NCI-H1436 (cell line): ENCODE measurements at places on chromosomes 5 and 9.

DNA sequence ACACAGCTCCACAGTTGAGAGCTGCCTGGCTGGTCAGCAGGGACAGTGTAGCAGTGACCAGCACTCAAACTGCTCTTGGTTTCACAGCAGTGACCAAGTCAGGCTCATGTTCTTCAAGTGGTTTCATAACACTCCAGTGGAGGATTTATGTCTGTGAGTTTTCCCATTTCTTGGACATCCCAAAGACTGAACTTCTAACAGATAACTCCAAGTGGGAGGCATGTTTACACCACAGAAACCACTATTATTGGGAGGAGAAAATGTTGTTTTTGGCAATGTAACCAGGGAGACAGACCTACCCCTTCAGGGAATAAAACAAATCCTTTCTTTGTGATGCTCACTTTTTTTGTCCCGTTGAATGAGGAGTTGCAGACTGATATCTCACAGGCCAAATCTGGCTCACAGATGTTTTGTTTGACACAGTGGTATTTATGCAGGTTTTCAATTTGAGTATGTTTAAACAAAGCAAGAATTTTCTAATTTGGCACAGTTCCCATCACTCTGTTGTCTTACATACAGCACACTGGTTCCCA, 141.5 kb downstream of the RMI1 start:
- peak; percentile 10 for DNase-seq

- no peak for DNase-seq
Observed at GRCh38 chr9:124202447-124202971, 55.2 kb upstream of the NEK6 start.

DNA sequence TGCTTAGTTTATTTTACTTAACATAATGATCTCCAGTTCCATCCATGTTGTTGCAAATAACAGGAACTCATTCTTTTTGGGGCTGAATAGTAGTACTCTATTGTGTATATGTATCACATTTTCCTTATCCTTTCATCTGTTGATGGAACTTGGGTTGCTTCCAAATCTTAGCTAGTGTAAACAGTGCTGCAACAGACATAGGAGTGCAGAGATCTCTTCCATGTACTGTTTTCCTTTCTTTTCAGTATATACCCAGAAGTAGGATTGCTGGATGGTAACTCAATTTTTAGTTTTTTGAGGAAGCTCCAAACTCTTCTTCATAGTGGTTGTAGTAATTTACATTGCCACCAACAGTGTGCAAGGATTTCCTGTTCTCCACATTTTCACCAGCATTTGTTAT, 138.8 kb upstream of the POC5 start:
- DNase-seq = peak; percentile 14

GRCh38 chr5:168342985-168343384, 51.5 kb downstream of the WWC1 start:
- DNase-seq = no peak

- no peak for DNase-seq
Observed at GRCh38 chr5:61052882-61053281, 107.9 kb downstream of the NDUFAF2 start.

- DNase-seq = no peak
Observed at GRCh38 chr5:8981016-8981415, 564.9 kb downstream of the SEMA5A start.

DNA sequence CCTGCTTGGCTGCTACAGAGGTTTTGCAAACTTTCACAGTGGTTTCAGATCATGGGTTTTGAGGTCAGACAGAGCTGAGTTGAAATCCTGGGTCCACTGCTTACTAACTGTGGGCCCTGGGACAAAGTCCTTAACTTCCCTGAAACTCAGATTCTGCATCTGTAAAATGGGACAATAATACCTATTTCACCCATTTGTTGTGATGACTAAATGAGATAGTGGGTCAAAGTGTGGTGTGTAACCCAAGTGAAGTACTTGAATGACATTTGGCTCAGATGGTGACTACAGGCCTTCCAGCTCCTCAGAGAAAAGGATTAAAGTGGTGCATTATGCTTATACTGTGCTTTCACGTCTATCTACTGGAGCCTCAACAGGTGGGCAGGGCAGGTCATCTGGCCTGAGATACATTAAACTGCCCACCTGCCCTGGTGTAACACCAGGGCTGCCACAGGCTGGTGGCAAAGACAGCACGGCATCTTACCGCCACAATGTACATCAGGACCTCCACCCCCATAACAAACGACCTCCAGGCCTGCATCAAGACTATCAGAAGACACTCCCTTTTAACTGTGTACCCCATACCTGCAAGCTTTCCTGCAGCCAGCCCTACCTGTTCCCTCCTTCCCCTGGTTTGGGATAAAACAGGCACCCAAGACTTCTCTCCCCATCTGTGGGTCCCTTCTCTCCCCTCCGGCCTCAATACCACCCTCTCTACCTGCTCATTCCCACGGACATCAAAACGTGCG, 846 bp upstream of the TRAF1 start:
- DNase-seq = no peak

- DNase-seq = peak; percentile 10
Observed at GRCh38 chr9:17005056-17005823, 129.6 kb upstream of the CNTLN start.

DNA sequence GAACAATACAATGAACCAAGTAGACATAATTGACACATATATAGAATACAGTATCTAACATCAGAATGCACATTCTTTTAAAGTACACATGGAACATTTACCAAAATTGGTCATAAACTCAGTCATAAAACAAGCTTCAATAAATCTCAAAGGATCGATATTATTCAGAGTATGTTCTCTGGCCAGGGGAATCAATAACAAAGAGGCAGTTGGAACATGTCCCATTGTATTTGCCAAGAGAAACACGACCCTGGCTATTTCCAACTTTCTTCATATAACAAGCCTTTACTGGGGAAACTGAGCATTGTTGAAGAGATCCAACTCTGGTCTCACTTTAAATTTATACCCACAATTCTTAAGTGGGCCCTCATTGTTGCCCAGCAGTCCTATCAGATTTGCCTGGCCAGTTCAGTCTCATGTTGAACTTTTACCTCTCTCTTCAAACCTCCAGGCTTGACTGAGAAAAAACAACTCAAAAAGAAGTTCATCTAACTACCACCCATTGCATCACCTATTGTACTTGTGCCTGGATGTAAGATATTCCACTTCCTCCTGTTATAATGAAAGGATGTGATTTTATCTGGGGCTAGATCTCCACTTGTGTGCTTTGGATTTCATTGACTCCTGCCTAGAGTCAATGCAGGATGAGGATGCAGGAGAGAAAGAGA, 162.5 kb downstream of the HSPA4 start:
- no peak for DNase-seq

DNA sequence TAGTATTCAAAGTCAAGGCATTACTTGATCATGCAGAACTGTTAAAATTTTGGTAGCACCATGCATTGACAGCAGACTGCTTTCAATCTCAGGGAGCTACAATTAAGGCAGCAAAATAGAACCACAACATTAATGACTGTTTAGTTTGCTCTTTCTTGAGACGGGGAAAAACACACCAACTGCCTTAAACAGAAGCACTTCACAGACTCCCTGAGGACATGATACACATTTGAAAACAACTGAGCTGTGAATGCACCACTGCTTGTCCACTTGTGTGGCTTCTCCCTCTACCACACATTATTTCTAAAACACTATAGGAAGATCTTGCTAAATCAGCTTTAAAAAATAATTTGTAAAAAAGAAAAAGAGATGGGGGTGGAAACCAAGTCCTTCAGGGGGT, 79.6 kb upstream of the MAST4 start:
- no peak for DNase-seq

- no peak for DNase-seq
Observed at GRCh38 chr9:91131433-91131839, 230.3 kb downstream of the AUH start.

GRCh38 chr9:119273984-119274665, 95.1 kb downstream of the BRINP1 start:
- DNase-seq = no peak

GRCh38 chr5:68219161-68219816, 3.7 kb downstream of the PIK3R1 start:
- no peak for DNase-seq

- DNase-seq = no peak
Observed at GRCh38 chr5:14739538-14739937, 75.0 kb downstream of the OTULIN start.

DNA sequence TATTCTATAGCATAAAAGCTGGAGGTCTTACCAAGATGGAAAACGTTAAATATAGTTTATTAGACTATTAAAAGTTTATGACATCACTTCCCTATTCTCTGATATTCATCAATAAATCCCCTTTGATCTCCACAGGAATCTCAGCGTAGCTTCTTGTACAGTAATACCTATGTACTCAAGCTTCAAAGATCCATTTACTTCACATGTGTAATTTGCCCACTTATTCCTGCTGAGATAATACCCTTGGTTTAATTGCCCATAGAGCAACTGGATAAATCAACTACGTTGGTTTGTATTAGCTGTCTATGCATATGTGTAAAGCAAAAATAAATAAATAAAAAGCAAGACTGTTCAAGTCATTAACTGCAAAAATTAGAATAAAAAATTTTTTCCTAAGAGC, 219.7 kb downstream of the EFNA5 start:
- no peak for DNase-seq

GRCh38 chr9:136103651-136104487, 8.8 kb upstream of the NACC2 start:
- DNase-seq = no peak
